WERI-Rb-1 (cell line): ENCODE measurements at places on chromosomes 13 and 19.

- DNase-seq, result no peak
These were observed 62.7 kb downstream of the MICU2 start for GRCh38 chr13:21541271-21541670.

GRCh38 chr19:46216612-46217011 lies 12.9 kb upstream of the IGFL1 start:
- no peak for DNase-seq

DNA sequence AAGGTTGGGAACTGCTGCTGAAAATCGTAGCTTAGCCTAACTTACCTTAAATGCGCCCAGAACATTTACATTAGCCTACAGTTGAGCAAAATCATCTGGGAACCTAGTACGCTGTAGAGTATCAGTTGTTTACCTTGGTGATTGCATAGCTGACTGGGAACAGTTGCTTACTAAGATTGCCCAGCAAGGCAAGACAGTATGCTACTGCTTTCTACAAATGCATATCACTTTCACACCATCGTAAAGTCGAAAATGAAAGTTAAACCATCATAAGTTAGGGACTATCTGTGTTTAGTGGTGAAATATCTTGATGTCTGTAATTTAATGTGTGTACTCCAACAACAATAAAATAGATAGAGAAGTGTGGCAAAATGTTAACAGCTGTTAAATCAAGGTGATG lies 1670.6 kb upstream of the PCDH20 start:
- no peak for DNase-seq

- DNase-seq, result peak; percentile 78
These were observed 27.7 kb downstream of the MEIS3 start for GRCh38 chr19:47391510-47392223.

DNA sequence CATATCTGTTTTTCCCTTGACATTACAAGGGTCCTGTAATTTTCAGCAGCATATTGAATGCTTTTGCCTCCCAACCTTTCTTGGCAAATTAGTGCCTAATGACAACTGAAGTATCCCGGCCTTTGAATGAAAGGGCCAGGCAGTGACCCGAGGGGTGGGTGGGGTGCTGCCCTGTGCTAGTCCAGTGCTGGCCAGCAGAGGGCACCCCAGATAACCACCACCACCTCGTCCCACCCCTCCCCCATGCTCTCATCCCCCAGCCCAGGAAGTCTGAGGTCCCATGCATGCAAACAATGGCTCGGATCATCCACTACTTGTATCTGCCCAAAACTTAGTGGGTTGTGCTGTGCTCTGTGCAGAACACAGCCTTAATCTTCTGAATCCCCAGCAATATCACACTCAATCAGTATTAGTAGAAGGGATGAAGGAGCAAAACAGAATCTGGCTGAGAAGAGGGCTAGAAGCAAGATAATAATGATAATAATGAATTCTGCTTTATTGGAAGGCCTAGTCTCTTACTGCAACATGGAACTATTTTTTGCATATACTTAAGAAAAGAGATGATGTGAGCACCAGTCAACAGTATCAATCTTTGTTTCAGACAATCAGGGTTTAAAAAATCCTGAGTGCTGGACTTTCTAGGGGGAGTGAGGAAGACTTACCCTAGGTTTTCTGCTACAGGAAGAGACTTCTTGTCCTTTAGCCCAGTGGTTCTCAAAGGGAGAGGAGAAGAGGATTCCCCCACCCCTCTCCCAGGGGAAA lies 3.8 kb downstream of the ATP12A start:
- DNase-seq, result peak; percentile 95

- DNase-seq, result no peak
These were observed 90.4 kb upstream of the PEG3 start for GRCh38 chr19:56930647-56931535.

GRCh38 chr13:20074966-20075365 lies 85.9 kb downstream of the GJA3 start:
- no peak for DNase-seq

DNA sequence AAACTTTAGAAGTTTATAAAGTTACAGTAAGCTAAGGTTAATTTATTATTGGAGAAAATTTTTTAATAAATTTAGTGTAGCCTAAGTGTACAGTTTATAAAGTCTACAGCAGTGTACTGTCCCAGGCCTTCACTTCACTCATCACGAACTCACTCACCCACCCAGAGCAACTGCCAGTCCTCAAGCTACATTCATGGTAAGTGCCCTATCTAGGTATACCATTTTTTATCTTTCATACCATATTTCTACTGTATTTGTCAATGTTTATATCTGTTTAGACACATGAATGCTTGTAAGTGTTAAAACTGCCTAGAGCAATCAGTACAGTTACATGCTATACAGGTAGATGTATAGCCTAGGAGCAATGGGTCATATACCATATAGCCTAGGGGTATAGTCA lies 12.5 kb downstream of the INTS6 start:
- DNase-seq, result no peak

DNA sequence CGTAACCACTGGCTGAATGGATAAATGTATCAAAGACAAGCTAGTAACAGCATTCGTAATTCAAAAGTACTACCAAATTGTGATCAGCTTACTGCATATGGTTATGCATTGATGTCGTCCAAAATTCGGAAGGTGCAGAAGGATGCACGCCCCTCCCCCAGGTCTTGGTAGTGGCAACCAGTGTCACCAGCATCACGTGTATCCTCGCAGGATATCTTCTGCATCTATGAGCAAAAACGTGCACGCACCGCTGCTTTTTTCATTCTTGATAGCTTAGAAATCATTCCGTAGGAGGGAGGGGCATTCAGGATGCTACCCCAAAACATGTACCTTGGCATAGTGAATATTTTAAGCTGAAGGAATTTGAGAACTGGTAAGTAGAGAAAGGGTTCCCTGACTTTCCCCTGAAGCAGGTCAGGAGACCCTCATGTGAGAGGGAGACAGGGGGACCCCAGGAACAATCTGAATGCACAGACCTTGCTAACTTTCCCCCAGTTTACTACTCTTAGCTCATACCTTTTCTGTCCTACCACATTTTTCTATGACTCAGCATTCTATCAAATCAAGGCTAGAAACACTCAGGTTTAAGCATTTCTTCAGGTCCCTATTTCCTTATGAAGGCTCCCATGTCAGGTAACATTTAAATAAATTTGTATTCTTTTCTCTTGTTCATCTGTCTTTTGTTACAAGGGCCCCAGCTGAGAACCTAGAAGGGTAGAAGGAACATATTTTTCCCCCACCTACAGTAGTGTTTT lies 61.2 kb upstream of the TM9SF2 start:
- no peak for DNase-seq

DNA sequence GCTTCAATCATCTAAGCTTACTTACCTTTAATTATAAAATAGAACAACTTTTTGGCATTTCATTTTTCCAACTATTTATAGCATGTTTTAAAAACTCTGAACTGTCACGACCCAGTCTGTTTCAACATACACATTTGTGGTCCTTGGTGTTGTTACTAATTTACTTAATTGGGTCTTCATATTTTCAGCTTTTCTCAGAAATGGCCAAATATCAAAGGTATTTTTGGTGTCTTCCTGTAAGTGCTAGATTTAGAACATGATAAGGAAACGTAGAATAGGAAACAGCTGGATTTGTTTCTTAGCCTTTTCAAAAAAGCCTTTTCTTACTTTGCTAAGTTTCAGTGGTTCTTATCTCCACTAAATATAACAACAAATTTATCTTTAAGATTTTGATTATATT lies 11.4 kb downstream of the LPAR6 start:
- DNase-seq, result no peak

DNA sequence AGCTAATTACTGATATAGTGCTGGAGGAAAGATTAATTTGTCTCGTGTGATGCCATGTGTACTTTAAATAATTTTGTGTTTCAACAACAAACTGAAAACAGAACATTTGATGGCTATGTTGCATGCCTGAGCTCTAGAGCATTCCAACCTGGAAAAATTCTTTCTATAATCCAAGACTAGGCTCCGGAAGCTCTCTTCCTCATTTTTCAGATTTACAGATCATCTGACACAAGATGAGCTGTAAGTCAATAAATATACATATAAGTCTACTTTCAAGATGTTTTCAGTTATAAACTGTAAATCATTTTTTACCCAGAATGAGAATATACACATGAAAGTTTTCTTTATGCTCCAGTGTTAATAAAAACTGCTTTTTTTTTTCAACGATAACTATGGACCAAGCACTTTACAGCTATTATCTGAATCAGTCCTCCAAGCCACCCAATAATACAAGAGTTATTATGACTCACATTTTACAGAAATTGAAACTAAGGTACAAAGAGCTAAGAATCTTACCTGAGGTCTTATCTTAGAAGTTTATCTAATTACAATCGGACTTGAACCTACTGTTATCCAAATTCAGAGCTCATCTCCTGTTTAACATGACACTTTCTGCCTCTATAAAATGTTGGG lies 6.4 kb upstream of the FOXO1 start:
- no peak for DNase-seq

GRCh38 chr19:13483215-13483614 lies 23.1 kb downstream of the CACNA1A start:
- no peak for DNase-seq

- DNase-seq, result peak; percentile 24
These were observed 478.4 kb downstream of the TSHZ3 start for GRCh38 chr19:30870876-30871275.
